ENCODE measurements at places on chromosomes 6 and 20. TPM values are rescaled to one million over a fixed set of nuclear protein-coding genes. Genes with fewer than 3 reads are reported as not detected.

LGSN gene
- not detected for total RNA-seq

DNA sequence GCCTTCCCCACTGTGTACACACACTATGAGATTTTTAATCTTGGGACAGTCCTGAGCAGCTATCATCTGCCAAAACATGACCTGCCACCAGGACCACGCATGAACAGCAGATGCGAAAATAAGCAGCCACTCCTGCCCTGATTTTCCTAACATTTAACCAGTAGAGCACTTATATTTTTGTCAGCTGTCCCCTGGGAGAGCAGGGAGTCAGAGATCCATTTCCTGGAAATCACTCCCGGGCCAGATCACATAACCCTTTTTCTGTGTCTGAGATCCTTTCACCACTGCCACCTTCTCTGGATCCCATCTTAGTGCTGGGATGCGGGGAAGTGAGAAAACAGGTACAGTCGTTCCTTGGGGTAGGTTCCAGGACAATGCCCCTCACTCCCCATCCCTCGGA lies 5.7 kb downstream of the SDCBP2 start:
- peak; percentile 85 for DNase-seq

GRCh38 chr6:117840541-117840983 lies 66.5 kb upstream of the SLC35F1 start:
- peak; percentile 34 for DNase-seq

- DNase-seq = no peak
Measured at GRCh38 chr20:40692240-40693011, 3.4 kb upstream of the MAFB start.

- no peak for DNase-seq
Measured at GRCh38 chr6:7249391-7249790, 63.6 kb downstream of the SSR1 start.

- DNase-seq = peak; percentile 88
Measured at GRCh38 chr20:46213946-46214823, 94.1 kb downstream of the CDH22 start.

DNA sequence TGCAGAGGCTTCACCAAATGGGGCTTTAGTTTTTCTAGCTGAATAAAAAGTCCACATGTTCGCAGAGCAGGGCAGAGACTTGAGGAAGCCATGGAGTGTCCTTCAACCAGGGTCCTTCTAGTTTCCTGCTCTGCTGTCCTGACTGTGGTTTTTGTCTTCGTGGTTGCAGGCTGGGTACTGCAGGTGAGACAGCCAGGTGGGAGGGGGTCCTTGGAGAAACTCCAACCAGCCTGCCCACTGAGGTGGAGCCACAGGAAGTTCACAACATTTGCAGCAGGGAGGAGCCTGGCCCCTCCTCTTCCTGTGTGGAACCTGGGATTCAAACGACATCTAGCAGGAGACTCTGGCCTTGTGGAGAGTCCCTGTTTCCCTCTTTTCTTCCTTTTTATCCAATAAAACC lies 68.8 kb upstream of the MYLIP start:
- DNase-seq = no peak

DNA sequence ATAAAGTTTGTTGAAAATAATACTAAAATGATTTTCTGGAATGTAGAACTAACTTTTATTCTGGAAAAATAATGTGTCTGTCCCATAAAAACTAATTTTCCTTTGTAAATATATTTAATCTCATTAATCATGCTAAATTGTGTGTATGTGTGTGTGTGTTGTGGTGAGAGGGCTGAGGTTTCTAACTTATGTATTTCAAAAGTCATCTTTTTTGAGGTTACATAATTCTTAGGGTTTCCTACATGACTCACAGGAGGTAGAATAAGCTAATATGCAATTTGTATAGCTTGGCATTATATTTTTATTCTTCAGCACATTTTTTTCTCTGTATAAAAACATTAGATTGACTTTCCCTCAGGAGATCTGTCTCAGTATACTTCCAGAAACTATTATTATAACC lies 64.1 kb upstream of the CLVS2 start:
- no peak for DNase-seq

- DNase-seq = peak; percentile 55
Measured at GRCh38 chr6:36967757-36968156, 13.2 kb downstream of the PI16 start.

GRCh38 chr20:62627901-62628612 lies 14.2 kb upstream of the SLCO4A1 start:
- DNase-seq = no peak

GRCh38 chr6:88680654-88681053 lies 282.8 kb downstream of the RNGTT start:
- DNase-seq = no peak

- no peak for DNase-seq
Measured at GRCh38 chr6:12941422-12941821, 224.9 kb downstream of the PHACTR1 start.

DNA sequence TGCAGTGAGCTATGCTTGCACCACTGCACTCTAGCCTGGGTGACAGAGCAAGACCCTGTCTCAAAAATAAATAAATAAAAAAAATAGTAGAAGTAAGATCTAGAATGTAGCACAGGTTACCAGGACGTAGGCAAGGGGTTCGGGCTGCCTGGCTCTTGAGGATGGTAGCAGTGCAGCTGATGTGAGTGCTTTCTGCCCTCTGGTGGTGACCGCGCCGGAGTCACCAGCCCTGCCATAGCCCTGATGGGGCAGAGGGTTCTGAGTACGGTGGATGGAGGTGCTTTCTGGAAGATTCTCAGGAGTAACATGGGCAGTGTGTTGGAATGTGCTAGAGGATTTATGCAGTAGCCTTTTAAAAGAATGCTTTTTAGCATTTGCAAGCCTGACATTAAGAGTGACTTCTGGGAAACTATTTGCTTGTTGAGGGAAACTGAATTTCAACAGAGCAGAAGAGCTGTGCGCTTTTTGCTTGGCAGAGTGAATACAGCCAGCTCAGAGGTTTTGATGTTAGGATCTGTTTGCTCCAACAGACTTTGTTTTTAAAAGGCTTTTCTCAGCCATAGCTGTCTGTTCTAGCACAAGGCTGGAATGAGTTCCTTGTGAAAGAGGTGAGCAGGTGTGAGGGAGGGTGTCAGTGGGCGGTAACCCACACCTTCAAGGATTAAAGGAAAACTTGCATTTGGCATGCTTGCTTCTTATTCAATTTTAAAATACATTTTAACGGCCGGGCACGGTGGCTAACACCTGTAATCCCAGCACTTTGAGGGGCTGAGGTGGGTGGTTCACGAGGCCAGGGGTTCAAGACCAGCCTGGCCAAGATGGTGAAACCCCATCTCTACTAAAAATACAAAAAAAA lies 65.9 kb downstream of the PTPN1 start:
- DNase-seq = peak; percentile 91

DNA sequence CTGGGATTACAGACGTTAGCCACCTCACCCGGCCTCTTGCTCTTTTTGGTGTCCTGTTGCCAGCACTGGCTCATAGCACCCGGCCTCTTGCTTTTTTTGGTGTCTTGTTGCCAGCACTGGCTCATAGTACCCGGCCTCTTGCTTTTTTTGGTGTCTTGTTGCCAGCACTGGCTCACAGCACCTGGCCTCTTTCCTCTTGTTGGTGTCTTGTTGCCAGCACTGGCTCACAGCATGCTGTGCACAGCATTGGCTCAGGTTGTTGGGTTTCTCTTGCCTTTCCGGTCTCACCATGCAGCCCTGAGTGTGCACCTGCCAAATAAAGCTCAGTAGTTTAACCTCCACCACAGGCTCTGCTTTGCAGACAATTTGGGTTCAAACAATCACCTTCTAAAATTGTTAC lies 208.2 kb downstream of the THBS2 start:
- DNase-seq = no peak

- DNase-seq = no peak
Measured at GRCh38 chr6:163712566-163712961, 298.0 kb downstream of the QKI start.

GRCh38 chr20:5180933-5181332 lies 54.1 kb downstream of the CDS2 start:
- no peak for DNase-seq

- DNase-seq = peak; percentile 61
Measured at GRCh38 chr6:133983099-133983939, 30.3 kb downstream of the TBPL1 start.

- peak; percentile 6 for DNase-seq
Measured at GRCh38 chr6:109760208-109760607, 69.1 kb downstream of the FIG4 start.

GRCh38 chr6:14546036-14546435 lies 428.5 kb downstream of the CD83 start:
- DNase-seq = no peak

GRCh38 chr6:138415125-138415524 lies 11.1 kb downstream of the HEBP2 start:
- DNase-seq = no peak

TSBP1 gene
- total RNA-seq = not detected

Measured in osteoblast (primary cell).